Stimulated activated naive CD4-positive, alpha-beta T cell (primary cell): ENCODE measurements at places on chromosomes 6 and 20.
A peak's percentile ranks its signal among the peaks of the same experiment; 100 is the strongest.

DNA sequence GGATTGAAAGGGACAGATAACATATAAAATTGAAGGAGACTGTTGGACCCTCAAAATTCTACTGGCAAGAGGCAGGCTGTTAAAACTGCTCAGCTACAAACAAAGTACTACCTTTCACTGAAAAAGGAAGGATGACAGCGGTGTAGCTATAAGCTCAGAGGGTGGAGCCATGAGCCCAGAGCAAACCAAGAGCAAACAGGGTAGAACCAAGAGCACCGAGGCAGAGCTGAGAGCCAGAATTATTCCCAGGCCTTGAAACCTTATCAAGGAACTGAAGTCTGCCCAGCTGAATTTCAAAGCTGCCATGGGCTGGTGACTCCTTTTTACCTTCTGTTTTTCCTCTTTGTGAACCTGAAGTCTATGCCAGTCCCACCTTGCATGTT, 74.7 kb upstream of the SLC4A11 start:
- no peak for DNase-seq

- DNase-seq, result peak; percentile 75
Measured at GRCh38 chr6:17589406-17590096, 10.6 kb upstream of the FAM8A1 start.

DNA sequence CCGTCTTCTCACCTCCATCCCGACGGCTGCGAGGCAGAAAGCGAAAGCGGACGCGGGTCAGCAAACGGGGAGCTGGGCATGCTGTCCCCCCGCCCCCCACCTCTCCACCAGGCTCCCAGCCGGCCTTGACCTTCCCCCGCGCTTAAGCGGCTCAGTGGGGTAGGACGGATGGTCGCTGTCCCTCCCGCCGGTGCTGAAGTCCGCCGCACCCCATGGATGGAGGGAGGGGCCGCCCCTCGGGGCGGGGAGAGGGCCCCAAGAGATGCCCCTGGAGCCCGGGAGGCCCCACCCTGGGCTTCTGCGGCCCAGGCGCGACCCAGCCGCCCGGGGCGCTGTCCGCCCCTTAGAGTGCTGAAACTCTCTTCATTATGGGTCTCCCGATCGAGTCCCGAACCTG, at the start of gene KCNB1:
Gene KCNB1, minus strand, starts transcription at position 48 of the 397 bp plus-strand sequence. CDS start 188 bp downstream, outside the sequence.
- DNase-seq, result peak; percentile 37

GRCh38 chr6:52336919-52337561, 24.9 kb upstream of the PAQR8 start:
- DNase-seq, result no peak

DNA sequence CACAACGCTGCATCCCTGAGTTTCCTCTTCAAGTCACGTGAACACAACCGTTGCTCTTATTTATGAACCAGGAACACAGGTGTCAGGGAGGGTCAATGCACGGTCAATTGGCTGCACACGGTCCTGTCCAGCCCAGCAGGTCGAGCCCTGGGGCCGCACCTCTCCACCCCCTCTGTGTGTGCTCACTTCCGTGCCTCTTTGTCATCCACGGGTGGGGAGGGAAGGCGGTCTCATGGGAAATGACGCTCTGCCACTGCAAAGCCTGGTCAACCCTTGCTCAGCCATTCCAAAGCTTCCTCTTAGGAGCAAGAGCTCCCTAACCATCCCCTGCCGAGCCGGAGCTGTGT, 38.7 kb downstream of the DACT2 start:
- no peak for DNase-seq

- no peak for DNase-seq
Measured at GRCh38 chr20:33071198-33071597, 8.2 kb upstream of the BPIFB4 start.

- no peak for DNase-seq
Measured at GRCh38 chr20:19181552-19181951, 30.9 kb upstream of the SLC24A3 start.

DNA sequence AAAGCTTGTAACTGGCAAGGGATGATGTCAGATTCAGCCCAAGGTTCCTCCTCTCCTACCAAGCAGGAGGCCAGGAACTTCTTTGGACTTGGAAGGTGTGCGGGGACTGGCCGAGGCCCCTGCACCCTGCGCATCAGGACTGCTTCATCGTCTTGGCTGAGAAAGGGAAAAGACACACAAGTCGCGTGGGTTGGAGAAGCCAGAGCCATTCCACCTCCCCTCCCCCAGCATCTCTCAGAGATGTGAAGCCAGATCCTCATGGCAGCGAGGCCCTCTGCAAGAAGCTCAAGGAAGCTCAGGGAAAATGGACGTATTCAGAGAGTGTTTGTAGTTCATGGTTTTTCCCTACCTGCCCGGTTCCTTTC, 14.4 kb downstream of the TNFAIP3 start:
- peak; percentile 60 for DNase-seq

GRCh38 chr6:27839626-27840475, 72.3 kb downstream of the OR2B2 start:
- DNase-seq, result no peak

- DNase-seq, result no peak
Measured at GRCh38 chr20:8242827-8243724, 111.0 kb downstream of the PLCB1 start.

DNA sequence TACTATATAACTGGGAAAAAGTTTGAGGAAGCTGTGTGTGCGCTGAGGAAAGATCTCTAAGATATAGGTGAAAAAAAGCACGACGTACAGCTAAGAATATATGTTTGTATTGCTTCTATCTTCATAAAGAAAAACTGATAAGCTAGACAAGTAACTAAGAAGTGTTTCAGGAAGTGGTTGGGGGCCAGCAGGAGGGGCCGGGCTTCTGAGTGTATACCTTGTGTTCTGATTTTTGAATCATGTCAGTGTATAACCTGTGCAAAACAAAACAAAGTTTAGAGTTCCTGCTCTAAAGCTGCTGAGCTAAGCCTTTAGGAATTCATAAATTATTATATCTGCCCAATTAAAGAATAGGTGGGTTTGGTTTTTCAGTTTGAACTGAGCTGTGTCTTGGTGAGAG, 7.9 kb upstream of the OSER1 start:
- DNase-seq, result peak; percentile 35

DNA sequence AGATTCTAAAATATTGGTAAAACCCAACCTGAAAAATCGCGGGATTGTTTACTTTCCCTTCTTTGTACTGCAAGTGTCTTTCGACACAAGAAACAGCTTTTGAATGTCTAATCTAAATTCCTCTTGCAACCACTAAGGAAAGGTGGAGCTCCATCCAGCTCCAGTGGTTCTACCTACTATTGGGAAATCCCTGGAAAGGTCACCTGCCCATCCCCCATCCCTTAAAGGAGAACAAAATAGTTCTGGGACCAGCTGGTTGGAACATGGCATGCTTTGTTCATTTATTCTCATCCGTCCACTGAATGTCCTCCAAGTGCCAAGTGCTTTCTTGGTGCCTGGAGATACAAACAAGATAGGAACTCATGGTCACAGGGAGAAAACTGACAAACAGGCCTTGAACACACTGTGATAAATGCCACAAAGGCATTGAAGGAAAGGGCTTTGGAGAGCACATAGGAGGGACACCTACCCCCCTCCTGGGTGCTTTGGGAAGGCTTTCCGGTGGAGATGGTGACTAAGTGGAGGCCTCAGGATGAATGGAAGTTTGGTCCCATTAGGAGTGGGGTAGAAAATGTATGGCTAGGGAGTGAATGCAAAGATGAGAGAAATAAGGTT, 2.3 kb upstream of the CITED2 start:
- DNase-seq, result no peak
